ENCODE measurements at places on chromosomes 13 and 19. TPM values are rescaled to one million over a fixed set of nuclear protein-coding genes. Genes with fewer than 3 reads are reported as not detected.

- H3K27me3 ChIP-seq: no peaks in the 10 kb centered on the region
- DNase-seq: no peak
- no peaks in the 10 kb centered on the region for H3K36me3 ChIP-seq
- H3K4me1 ChIP-seq: peaks cover 19% of the 10 kb centered on the region
- H3K27ac ChIP-seq: no peak overlapping the region
- H3K4me3 ChIP-seq: no peak overlapping the region
Observed at GRCh38 chr19:49549045-49549444, 21.2 kb downstream of the RCN3 start.

Gene C5AR1
- 2.6 TPM for total RNA-seq

DNA sequence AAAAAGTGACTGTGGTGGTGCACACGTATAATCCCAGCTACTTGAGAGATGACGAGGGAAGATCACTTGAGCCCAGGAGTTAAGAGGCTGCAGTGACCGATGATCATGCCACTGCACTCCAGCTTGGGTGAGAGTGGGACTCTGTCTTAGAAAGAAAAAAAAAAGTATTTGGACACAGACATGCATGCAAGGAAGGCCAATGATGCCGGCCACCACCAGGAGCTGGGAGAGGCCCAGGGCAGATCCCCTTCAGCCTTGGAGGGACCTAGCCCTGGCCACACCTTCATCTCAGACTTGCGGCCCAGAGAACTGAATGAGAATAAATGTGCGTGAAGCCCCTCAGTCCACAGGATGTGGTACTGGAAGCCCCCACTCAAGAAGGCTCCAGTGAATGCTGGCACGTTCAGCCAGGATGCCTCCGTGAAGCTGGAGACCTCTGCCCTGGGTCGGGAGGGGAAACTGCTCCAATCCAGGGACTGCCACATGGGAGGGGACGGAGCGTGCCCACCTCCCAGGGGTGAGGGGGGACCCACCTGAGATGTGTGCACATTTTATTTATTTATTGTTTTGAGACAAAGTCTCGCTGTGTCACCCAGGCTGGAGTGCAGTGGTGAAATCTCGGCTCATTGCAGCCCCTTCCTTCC, 14.6 kb downstream of the TNFAIP8L1 start:
- H3K36me3 ChIP-seq: peaks cover 18% of the 10 kb centered on the region
- H3K27ac ChIP-seq: no peak overlapping the region
- H3K27me3 ChIP-seq: no peaks in the 10 kb centered on the region
- DNase-seq: no peak
- no peak overlapping the region for H3K4me3 ChIP-seq

Gene SERTM1
- total RNA-seq: 0.26 TPM

Gene NCR1
- total RNA-seq: not detected

DNA sequence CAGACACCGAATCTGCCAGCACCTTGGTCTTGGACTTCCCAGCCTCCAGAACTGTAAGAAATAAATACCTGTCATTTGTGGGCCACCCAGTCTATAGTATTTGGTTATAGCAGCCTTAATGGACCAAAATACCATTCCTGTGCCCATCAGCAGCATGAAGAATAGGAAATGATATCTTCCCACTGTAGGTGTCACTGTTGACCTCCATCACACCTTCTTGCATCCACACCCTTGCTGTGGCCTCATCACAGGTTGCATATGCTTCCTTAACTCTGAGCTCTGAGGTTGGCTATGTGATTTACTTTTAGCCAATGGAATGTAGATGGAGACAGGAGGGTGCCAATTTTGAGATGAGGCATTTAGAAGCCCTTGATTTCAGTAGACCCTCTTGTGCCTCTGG, 242.0 kb upstream of the TSHZ3 start:
- no peaks in the 10 kb centered on the region for H3K4me1 ChIP-seq
- no peak overlapping the region for H3K4me3 ChIP-seq
- no peak for DNase-seq
- H3K27me3 ChIP-seq: no peaks in the 10 kb centered on the region

- H3K27ac ChIP-seq: no peak overlapping the region
- no peak overlapping the region for H3K4me3 ChIP-seq
- no peaks in the 10 kb centered on the region for H3K27me3 ChIP-seq
Observed at GRCh38 chr19:14556662-14557188, 15.1 kb downstream of the NDUFB7 start.

GRCh38 chr19:1624458-1624857, 19.2 kb upstream of the UQCR11 start:
- DNase-seq: no peak
- no peak overlapping the region for H3K4me3 ChIP-seq
- no peaks in the 10 kb centered on the region for H3K4me1 ChIP-seq
- H3K27me3 ChIP-seq: no peaks in the 10 kb centered on the region
- peaks cover 3% of the 10 kb centered on the region for H3K36me3 ChIP-seq
- no peak overlapping the region for H3K27ac ChIP-seq

DNA sequence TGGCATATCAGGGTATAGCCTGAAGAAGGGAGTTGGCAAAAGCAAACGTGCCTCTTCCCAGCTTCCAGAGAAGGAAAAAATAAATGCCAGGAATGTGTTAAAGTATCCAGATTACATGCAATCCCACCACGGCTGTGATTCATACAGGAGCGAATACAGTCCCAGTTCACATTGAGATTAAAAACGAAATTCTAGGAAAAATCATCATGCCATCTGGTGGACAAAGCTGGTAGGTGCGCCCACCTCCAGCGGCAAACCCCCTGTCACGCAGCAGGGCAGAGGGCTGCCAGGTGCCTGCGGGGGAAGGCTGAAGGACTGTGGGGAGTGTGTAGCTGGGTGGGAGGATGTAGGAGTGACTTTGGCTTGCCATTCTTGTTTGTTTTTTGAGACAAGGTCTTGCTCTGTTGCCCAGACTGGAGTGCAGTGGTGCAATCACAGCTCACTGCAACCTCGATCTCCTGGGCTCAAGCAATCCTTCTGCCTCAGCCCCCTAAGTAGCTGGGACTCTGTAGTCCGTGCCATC, 6.4 kb upstream of the DMWD start:
- H3K27ac ChIP-seq: no peak overlapping the region
- no peaks in the 10 kb centered on the region for H3K27me3 ChIP-seq
- no peak overlapping the region for H3K4me3 ChIP-seq

Gene PLIN5
- total RNA-seq: 72.9 TPM

DNA sequence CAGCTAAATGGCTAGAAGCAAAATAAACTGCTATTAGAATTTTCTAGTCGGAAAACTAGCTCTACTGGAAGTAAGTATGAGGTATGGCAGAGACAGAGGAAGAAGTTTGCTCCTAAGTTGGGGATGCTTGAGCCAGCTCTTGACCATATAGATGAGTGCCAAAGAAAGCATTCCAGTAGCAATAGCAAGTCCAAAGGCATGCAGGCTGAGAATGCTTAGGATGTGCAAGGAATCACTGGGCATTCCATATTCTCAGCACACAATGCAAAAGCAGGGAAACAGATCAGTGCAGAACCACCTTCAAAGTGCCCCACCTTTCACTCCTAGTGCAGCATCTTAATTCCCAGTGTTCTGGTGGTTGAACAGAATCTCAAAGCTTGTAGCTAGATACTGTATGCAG, 32.9 kb downstream of the SERTM1 start:
- no peaks in the 10 kb centered on the region for H3K27me3 ChIP-seq
- H3K36me3 ChIP-seq: no peaks in the 10 kb centered on the region
- H3K4me3 ChIP-seq: no peak overlapping the region
- H3K27ac ChIP-seq: no peak overlapping the region
- no peaks in the 10 kb centered on the region for H3K4me1 ChIP-seq

DNA sequence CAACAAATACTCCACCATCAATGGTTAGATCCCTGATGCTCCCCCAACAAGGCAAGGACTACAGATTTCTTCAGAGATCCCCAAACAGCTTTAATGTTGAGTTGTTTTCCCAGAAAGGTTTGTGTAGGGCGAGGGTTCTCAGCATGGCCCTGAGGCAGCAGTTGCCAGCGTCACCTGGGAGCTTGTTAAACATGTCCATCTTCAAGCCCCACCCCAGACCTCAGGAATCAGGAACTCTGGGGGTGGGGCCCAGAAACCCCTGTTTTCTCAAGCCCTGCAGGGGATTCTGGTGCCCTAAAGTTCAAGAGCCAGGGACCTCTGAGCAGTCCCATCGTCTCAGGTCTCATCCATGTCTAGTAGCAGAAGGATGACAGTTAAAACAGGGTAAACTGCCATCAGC, 9.6 kb downstream of the EFNB2 start:
- H3K4me3 ChIP-seq: no peak overlapping the region
- H3K27ac ChIP-seq: no peak overlapping the region
- no peaks in the 10 kb centered on the region for H3K36me3 ChIP-seq
- H3K4me1 ChIP-seq: peaks cover 3% of the 10 kb centered on the region

Gene PAK4
- total RNA-seq: 40.2 TPM

Gene TMEM147
- 67.9 TPM for total RNA-seq

Gene PRKACA
- 22.6 TPM for total RNA-seq

Data from body of pancreas (tissue), 4 donors.